Adrenal gland (tissue), 19 donors: ENCODE measurements at places on chromosomes 5 and 9. TPM values are rescaled to one million over a fixed set of nuclear protein-coding genes. Genes with fewer than 3 reads are reported as not detected.

JAKMIP2 gene
- total RNA-seq, result 0.87 TPM

PCDHGA5 gene
- total RNA-seq, result 0.42 TPM

AHRR gene
- total RNA-seq, result 1.0 TPM

- peak overlapping the region; percentile 90 for H3K27ac ChIP-seq
- peak; percentile 65 for DNase-seq
- H3K4me3 ChIP-seq, result no peak overlapping the region
Measured at GRCh38 chr5:150492621-150493020, 15.3 kb upstream of the NDST1 start.

- H3K4me1 ChIP-seq, result no peaks in the 10 kb centered on the region
- no peak overlapping the region for H3K27ac ChIP-seq
- no peak for DNase-seq
- no peak overlapping the region for H3K4me3 ChIP-seq
Measured at GRCh38 chr5:96067251-96067650, 105.6 kb upstream of the ELL2 start.

DNA sequence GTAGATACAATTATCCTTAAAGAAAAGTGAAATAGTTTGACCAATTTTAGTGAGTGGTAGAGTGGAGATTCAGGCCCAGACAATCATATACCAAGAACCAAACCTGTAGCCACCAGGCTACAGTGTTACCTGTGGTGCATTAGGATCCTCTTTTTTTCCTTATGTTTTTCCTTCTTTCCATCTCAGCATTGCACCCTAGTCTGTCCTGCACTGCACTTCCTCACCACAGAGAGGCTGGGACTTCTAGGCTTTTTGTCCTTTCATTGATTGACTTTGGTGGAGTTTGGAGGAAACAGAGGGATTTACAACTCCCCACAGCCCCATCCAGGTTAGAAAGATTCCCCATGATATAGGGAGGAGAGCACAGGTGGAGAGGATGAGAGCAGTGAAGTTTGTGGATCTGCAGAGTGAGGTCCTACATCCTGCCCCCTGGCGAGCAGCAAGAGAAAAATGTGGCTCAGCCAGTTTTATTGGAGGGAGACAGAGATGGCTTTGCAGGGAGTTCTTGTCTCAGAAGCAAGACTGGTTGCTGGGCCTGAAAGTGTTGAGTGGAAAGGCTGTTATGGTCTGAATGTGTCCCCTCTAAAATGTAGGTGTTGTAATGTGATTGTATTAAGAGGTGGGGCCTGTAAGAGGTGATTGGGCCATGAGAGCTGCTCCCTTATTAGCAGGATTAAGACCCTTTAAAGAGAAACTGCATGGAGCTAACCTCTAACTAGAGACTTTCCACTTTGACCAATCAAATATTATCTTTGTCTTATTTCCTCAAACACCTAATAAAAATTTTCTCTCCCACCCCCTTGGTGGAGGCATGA lies 36.2 kb downstream of the KIF4B start:
- H3K27me3 ChIP-seq, result no peaks in the 10 kb centered on the region
- no peaks in the 10 kb centered on the region for H3K4me1 ChIP-seq
- no peak overlapping the region for H3K4me3 ChIP-seq
- no peak for DNase-seq

DNA sequence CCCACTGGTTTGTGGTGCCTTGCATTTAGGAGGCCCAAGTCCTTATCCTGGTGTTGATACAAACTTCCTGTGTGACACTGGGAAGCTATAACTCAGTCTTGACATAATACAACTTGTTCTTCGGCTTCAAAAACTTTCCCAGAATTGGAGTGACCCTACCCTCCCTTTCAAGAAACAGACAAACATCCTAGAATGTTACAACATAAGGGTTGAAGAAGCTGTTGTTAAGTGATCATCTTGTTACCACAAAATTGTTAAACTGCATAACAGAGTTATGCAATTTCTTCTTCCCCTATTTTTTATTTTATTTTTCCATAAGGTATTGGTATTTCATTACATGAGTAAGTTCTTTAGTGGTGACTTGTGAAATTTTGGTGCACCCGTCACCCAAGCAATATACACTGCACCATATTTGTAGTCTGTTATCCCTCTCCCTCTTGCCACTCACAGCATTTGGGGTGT lies 21.3 kb downstream of the TLR4 start:
- peak; percentile 21 for DNase-seq
- no peaks in the 10 kb centered on the region for H3K4me1 ChIP-seq
- no peaks in the 10 kb centered on the region for H3K27me3 ChIP-seq
- H3K27ac ChIP-seq, result peak overlapping the region; percentile 66
- H3K36me3 ChIP-seq, result no peaks in the 10 kb centered on the region
- no peak overlapping the region for H3K4me3 ChIP-seq

GRCh38 chr5:35089334-35090314 lies 41.9 kb upstream of the AGXT2 start:
- no peaks in the 10 kb centered on the region for H3K27me3 ChIP-seq
- no peak overlapping the region for H3K4me3 ChIP-seq
- H3K4me1 ChIP-seq, result peaks cover 4% of the 10 kb centered on the region
- H3K36me3 ChIP-seq, result no peaks in the 10 kb centered on the region
